NCI-H1092 (cell line): ENCODE measurements at places on chromosomes 6 and 20.

GRCh38 chr6:36625158-36625919 lies 31.2 kb downstream of the SRSF3 start:
- DNase-seq = peak; percentile 45

GRCh38 chr6:27279513-27280063 lies 32.1 kb downstream of the PRSS16 start:
- DNase-seq = no peak

GRCh38 chr6:98067375-98067774 lies 767.0 kb upstream of the POU3F2 start:
- no peak for DNase-seq

- DNase-seq = peak; percentile 30
Observed at GRCh38 chr6:165439928-165440554, 130.6 kb upstream of the C6orf118 start.

DNA sequence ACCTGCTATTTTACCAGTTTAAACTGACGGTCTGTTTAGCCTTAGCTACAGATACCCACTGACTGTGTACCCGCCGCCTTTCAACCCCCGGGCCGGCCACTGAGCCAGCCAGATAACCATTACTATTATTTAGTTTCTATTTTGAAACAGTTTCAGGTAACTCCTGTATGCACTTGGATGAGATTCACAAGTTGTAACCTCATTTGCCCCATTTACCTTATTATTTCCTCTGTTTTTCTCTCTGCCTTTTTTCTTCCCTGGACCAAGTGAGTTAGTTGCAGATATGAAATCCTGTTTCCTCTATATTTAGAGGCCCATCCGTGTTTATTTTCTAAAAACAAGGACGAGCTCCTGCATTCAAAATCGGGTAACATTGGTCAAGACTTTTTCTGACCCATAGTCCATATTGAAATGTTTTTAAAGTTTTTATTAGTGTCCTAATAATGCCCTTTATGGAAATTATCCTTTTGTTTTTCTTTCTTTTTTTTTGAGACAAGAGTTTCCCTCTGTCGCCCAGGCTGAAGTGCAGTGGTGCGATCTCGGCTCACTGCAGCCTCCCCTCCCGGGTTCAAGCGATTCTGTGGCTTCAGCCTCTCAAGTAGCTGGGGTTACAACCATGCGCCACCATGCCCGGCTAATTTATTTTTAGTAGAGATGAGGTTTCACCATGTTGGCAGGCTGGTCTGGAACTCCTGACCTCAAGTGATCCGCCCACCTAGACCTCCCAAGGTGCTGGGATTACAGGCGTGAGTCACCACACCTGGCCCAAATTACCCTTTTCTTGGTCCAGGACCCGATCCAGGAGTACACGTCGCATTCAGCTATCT lies 767 bp downstream of the AP5S1 start:
- no peak for DNase-seq

- DNase-seq = no peak
Observed at GRCh38 chr6:5403609-5404008, 142.3 kb downstream of the FARS2 start.

- DNase-seq = no peak
Observed at GRCh38 chr20:51554538-51555165, 12.1 kb upstream of the NFATC2 start.

DNA sequence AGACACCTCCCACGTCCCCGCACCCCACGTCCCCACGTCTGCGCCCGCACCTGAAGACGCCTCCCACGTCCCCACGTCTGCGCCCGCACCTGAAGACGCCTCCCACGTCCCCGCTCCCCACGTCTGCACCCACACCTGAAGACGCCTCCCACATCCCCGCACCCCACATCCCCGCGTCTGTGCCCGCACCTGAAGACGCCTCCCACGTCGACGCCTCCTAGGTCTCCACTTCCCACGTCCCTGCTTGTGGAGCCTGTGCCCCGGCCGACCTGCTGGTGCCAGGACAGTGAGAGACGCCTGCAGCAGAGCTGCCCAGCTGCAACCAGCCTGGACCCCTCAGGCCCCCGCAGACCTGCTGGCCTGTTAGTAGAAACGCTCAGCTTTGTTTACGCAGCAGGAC lies 22.6 kb downstream of the ANKRD60 start:
- no peak for DNase-seq

- no peak for DNase-seq
Observed at GRCh38 chr6:155222506-155222905, 41.3 kb upstream of the CLDN20 start.

DNA sequence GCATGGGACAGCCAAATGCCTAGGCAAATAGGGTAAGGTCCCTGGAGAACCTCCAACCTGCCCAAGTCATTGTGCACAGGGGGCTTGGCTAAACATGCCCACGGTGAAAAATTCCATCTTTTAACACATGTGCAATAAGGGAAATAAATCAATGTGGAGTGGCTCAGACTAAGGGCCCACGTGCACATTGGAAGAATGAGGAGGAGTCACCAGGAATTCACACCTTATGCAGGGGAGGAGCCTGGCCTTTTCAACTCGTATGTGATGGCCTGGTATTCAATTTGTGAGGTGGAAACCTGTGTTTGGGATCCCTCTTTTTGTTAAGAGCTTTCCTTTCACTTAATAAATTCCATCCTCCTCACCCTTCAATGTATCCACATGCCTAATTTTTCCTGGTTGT lies 12.6 kb downstream of the C6orf52 start:
- DNase-seq = no peak

DNA sequence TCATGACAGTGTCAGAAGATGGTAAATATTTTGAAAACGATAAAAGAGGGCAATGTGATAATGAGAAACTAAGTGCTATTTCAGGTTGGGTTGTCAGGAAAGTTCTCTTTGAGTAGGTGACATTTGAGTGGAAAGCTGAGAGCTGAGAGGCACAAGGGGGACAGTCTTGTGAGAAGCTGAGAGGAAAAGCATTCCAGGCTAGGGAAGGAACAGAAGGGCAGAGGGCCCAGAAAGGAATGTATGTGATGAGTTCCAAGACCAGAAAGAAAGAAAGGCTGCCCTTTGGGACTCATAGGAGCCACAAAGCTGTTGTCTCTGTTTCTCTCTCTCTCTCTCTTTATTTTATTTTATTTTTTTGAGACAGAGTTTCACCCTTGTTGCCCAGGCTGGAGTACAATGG lies 7.6 kb upstream of the RNF182 start:
- DNase-seq = no peak

DNA sequence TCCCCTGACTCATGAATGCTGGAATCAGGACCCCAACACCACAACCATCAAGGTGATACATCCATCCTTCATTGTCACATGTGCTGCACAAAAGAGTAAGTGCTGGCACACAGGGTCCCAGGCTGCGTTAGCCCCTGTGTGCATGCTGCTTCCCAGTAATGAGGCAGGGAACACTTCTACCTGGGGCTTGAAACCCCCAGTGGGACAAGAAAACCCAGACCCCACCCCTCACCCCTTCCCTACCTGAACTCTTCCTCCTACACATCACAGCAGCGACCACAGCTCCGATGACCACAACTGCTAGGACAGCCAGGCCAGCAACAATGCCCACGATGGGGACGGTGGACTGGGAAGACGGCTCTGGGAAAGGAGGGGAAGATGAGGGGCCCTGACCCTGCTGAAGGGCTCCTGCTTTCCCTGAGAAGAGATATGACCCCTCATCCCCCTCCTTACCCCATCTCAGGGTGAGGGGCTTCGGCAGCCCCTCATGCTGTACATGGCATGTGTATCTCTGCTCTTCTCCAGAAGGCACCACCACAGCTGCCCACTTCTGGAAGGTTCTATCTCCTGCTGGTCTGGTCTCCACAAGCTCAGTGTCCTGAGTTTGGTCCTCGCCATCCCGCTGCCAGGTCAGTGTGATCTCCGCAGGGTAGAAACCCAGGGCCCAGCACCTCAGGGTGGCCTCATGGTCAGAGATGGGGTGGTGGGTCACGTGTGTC lies 2.0 kb downstream of the HLA-B start:
- no peak for DNase-seq

DNA sequence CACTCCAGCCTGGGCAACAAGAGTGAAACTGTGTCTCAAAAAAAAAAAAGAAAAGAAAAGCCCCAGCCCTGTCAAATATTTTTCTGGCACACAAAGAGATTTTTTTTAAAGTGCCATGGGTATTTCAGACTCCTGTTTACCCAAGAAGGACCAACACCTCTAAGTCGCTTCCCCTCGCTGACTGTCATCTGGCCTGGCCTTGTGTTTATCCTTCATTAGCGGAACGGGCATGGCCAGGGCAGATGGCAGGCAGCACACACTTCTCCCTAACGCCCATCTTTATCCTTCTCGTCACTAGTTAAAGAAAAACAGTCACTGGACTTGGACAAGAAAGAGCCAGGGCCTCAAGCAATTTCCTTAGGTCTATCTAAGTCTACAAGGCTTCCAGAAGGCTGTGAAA lies 7.3 kb upstream of the CBFA2T2 start:
- DNase-seq = no peak

DNA sequence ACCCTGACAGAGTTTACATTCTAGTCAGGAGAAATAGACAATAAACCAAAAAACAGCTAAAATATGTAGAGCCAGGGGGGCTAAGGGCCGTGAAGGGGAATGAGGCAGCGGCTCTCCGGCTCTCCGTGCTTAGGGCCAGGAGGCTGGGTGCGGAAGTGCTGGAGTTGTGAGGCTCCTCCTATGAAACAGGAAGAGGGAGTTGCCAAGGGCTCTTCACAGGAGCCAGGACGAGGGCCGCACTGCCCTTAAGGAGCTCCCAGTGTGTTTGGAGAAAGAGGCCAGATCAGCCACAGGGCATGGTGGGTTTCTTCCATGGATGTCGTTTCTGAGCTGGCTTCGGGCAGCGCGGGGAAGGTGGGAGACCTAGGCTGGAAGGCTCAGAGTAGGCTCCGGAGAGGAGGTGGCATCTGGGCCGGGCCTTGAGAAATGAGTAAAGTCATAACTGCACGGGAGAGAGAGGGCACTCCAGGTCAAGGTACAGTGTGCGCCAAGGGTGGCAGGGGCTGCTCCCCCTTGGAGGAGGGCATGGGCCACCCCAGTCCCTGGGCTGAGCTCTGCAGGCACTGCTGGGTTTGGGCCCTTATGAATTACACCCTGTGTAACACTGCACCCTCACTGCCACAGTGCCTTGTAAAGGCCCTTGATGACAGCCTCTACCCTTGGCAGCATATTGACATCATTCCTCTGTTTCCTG lies 20.8 kb upstream of the MLN start:
- no peak for DNase-seq

DNA sequence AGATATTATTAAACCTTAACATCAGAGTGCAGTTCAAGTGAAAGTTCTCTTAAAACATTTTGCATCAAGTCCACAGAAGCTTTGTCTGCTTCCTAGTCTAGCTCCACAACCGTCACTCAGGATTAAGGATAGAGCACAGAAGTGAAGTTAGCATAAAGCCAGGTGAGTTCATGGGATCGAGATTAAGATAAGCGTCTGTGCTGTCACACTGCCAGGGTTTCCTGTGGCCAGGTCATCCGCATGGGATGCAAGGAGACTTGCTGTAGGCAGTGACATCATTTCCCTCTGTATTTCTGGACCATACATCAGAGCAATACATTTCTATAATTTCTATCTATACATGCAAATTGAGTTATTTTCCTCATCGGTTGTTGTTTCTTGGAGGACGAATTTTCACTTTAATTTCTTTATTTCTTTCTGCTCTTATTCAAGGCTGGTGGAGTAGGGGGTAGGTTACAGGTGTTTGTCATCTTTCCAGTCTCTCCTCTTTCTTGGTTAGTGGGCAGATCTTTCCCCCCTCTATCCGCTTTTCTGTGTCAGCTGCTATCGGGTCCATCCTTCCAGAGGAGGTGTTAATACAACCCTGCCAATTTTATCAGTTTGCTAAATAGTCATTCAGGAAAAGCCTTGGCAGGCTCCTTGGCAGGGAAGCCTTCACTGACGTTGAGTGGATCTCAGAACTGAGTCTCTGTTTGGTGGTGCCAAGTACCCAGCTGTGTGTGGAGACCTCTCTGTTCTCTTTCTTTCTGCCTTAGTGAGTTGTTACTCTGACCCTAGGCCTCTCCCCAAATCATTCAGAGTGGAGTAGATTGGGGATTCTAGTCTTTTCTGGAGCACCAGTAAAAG lies 307.6 kb upstream of the MAP3K7 start:
- DNase-seq = no peak

GRCh38 chr6:18465410-18466154 lies 78.4 kb downstream of the RNF144B start:
- peak; percentile 63 for DNase-seq
